ENCODE measurements at places on chromosomes 4 and X.

- no peak for DNase-seq
Observed at GRCh38 chr4:7760228-7760627, 179.4 kb downstream of the AFAP1 start.

GRCh38 chrX:134886002-134886596, 104.7 kb upstream of the SMIM10 start:
- no peak for DNase-seq

DNA sequence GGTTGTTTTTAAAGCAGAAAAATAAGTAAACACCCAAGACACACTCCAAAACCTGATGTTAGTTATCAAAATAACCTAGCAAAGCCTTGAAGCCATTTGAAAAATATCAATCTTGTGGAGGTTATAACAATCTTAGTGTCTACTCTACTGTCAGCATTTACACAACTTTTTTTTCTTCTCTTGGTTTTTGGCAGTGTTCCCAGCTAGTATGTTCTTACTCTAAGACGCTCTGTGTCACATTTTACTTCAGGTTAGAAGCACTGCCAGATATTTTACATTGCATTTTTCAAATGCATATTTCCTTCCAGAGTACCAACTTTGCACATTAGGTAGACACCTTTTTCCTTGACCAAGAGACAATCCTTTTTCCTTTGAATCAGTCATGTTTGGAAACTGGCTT, 114.0 kb upstream of the INPP4B start:
- DNase-seq = no peak

DNA sequence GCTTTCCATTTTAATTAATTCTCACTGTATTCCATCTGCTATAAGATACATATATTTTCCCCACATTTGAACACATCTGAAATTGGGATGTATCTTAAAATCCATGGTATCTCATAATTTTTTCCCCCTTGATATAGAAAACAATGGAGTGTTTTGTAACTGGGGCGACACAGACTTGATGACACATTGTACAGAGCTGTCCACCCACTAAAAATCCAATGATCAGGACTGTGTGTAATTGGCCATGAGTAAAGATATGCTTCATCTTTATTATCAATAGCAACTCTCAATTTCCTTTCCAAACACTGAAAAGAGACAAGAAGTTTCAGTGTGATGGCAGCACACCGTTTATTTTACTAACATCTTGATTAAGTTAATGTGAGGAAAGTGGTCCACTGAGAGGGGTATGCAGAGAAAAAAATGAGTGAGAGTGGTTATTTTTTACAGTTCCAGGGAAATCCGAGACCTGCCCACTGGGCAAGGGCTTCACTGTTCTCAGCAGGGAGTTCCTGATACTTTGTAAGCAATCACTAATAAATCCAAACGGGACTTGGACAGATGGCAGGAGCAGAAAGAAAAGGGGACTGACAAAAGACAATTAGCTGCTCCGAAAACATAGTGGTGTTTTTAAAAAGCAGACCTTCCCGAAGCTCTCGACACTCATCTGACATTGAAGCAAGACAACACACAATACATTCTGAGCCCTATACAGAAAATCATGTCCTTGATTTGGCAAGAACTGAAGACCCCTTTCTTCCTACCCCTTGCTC, 149.4 kb downstream of the TSPAN5 start:
- no peak for DNase-seq

- DNase-seq = no peak
Observed at GRCh38 chrX:17828171-17828570, 32.9 kb downstream of the RAI2 start.

- no peak for DNase-seq
Observed at GRCh38 chr4:183394166-183394951, 50.1 kb upstream of the CDKN2AIP start.

DNA sequence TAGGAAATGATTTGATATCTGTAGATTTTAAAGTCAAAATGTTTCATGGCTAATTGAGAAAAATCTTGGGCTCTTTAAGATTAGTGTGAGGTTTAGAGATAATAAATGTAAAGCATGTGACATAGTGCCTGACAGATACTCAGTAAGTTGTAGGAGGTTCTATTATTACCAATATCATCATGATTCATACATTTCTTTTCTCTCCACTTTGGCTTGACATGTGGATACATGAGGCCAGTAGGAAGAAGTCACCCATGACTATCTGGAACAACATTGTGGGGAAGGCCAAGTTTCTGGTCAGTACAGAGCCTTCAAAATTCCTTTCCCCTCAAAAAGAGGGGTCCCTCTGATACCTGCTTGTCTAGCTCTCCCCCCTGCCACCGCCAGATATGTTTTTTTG, 91.2 kb upstream of the SORBS2 start:
- DNase-seq = no peak

- DNase-seq = no peak
Observed at GRCh38 chr4:74266081-74266480, 42.2 kb upstream of the EPGN start.

DNA sequence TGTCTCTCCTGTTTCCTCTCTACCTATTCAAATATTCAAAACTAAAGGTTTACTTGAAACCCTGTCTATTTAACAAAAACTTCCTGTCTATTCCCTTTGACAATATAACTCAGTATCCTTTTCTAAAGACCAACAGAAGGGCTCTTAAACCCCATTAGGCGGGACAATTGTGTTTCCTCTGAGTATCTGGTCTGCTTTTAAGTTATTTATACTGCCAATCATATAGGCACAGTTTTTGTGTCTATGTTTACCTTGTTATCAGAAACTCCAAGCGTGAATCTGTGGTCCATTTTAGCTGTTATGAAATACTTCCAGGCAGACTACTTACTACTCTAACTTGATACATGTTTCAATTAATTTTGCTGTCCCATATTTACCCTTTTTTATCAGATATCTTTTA, 350.0 kb upstream of the CTSO start:
- DNase-seq = no peak

Data from AG04450 (cell line).